ENCODE measurements at places on chromosomes 4 and X.

DNA sequence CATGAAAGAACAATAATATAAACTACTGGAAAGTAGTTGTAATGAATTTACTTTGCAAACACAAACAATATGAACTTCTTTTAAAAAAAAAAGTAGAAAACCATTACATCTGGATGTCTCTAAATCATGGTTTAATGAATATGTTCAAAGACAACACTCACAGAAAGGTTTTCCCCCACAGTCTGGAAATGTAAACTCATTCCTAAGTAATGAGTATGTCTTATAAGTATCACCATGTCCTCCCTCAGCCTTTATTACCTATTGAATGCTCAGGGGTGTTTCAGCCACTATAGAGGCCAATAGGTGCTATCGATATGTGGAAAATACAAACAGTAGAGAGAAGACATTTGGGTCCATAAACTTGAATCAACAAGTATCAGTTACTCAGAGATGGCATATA lies 186.7 kb downstream of the PALLD start:
- DNase-seq: no peak

- no peak for DNase-seq
These were observed 12.1 kb downstream of the LETM1 start for GRCh38 chr4:1843852-1844251.

GRCh38 chr4:108619372-108620100 lies 840 bp upstream of the RPL34 start:
- DNase-seq: no peak

- no peak for DNase-seq
These were observed 98.3 kb downstream of the FAM47B start for GRCh38 chrX:35040871-35041270.

DNA sequence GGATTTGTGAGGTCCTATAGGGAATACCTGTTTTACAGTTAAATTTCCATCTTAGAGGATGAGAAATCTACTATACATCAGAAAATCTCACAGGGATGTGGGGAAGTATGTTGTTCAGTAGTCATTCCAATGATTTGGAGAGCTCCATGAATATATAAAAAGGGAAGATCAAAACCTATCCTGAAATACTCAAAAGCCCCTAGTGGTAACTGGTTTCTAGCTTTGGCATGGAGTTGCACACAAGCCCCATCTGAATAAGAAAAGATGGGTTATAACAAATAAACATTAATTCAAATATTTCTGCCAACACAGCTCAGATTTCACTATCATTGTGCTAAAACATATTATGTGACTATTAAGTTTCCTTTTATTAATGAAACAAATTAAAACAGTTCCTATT lies 101.6 kb downstream of the FBXO8 start:
- peak; percentile 15 for DNase-seq

DNA sequence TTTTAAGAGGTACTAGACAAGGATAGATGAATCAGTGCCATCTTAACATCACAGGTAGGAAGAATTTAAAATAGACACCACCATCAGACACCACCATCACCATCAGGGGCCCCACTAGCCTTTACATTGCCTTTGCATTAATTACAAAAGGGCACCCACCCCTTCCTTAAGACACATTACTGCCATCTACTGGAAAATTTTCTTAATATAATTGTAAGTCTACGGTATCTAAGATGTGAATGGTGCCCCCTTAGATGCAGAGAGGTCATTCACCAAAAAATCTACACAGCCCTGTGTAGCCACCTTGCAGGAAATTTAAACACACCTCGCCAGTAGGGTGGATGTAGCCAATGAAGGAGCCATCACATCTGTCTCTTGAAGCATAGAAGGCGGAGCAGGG lies 184.1 kb downstream of the MID1IP1 start:
- DNase-seq: no peak

DNA sequence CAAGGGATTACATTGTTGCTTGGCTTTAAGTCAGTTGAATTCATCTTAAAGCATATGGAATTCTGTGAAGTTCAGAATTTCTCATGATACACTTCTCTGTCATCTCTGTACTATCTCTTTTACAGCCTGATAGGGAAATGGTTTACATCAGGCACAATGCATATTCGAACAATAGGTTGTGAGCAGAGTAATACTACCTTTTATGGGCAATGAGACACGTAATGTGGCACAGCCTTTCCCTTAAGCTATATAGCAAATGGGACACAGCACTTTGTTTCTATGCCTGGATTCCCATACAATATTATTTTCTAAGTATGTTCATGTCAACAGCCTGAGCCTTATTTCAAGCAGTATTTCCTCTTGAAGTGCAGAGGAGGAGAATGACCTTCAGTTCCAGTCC lies 58.4 kb downstream of the SYNPO2 start:
- peak; percentile 77 for DNase-seq

DNA sequence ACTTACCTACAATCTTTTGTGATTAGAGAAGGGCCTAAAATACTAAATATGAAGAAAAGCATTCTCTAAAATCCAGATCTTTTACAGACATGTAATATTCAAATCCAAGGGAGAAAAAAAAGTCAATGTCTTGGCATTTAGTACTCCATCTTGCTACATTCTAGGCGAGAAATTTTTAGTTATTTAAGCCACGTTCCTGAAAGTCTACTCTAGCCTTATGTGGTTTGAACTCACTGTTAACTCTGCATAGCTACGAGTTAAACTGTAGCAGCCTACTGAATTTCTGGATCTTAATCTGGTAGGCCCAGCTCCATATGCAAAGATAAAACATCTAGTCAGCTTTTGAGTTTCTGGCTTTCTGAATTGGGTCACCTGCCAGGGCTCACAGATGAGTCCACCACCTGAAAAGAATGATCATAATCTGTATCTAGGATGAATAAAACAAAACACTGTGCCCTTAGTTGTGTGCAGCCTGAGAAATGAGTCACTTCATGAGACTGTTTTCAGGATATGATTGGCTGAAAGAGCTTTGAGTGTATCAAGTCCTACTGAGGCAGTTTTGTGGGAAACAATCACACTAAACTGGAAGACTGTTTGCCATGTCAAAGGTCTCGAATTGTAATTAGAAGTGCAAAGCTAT lies 3.2 kb upstream of the NEK1 start:
- no peak for DNase-seq

DNA sequence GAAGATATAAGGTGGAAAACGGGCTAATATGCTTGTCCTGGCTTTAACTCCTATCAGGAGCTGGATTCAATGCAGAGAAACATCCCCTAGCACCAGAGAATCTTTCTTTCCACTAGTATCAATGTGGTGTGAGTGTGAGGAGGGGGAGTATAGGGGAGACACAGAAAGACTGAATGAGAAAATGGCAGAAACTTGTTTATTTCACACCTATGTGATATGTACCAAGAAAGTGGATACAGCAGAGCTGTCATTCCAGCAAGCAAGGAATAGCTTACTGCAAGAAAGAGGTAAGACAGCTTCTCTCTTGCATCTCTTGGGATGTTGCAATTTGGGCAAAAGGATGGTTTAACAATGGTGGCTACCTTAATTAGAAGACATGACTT lies 105.6 kb downstream of the LNX1 start:
- DNase-seq: no peak

DNA sequence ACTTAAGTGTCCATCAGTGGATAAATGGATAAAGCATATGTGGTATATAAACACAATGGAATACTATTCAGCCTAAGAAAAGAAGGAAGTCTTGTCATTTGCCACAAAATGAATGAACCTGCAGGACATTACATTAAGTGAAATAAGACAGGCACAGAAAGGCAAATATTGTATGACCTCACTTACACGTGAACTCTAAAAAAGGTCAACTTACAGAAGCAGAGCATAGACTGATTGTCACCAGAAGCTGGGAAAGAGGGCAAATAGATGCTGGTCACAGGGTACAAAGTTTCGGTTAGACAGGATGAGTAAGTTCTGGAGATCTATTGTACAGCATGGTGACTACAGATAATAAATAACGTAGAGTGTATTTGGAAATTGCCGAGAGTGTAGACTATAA lies 247.7 kb downstream of the RAB28 start:
- no peak for DNase-seq

GRCh38 chrX:70527053-70527452 lies 82.4 kb downstream of the DLG3 start:
- no peak for DNase-seq

DNA sequence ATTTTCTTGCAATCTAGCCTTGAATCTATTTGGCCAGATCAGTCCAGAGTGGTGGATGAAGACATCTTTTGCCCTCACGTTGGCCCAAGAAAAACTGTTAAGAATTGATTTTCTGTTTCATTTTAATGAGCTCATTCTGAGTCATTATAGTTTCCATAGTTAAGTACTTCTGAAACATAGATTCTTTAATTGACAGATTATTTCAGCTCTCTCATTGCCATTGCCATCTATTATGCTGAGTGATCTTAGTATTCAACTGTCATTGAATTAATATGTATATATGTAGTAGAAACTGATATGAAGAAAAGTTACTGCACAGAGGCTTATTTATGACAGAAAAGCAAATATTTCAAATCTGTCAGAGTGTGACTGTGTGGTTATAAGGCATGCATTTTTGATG lies 45.5 kb upstream of the PPP1R2C start:
- DNase-seq: no peak

DNA sequence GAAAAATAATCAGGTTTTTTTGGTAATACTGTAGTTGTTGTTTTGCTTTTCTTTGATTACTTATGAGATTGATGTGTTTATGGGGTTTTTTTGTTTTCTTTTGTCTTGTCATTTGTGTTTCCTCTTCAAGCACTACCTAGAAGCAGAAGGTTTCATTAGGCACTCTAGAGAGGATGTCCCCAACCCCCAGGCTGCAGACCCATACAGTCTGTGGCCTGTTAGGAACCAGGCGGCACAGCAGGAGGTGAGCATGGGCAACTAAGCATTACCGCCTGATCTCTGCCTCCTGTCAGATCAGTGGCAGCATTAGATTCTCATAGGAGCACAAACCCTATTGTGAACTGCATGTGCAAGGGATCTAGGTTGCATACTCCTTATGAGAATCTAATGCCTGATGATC lies 22.9 kb upstream of the NOCT start:
- no peak for DNase-seq

DNA sequence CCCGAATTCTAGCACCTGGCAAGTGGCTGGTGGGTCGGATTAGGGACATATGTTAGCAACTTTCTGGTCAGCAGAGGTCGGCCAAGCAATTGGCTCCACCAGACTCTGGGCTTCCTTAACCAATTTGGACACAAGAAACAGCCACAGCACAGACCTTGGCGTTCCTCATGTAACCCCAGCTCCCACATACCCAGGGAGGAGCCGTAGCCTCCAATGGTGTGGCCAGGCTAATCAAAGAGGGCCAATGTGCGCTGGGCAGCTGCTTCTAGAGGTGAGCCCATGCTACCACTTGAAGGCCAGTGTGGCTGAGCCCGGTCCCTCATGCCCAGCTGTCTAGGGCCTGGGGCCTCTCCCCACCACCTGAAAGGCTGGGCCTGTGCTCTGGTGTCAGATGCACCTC lies 82.5 kb upstream of the MSX1 start:
- no peak for DNase-seq

DNA sequence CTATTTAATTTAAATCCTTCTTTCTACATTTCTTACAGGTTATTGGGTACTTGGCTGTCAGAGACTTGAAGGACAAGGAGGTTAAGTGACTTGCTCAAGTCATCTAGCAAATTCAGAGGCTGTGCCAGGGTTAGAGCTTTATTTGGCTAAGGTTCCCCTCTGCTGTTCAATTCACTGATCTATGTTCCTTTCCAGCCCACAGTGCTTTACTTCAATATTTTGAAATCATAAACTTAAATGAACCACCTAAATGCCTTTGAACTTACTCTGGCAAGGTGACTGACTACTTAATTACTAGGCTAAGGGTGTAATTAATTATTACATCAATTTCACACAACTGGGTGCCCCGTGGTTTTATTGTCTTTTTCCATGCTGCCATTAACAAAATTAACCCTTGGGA lies 288.7 kb downstream of the CAMK2D start:
- DNase-seq: no peak

GRCh38 chr4:53349091-53349491 lies 16.8 kb downstream of the SCFD2 start:
- DNase-seq: peak; percentile 80

DNA sequence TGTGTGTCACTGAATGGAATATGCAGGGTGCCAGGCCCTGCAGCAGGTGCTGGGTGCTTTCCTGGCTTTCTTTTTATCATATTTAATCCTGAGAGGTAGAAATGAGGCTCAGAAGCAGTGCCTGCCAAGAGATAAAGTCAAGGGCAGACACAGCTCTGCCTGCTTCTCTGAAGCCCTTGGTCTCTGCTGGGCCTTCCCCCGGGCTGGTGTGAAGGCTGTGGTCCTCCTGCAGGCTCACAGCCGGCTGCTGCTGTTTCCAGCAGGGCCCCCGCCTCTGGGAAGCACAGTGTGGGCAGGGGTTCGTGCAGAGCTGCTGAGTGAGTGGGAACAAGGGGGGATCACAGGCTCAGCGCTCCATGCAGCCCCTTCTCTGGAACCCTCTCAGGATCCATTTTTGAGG lies 49.6 kb downstream of the TBC1D14 start:
- no peak for DNase-seq

DNA sequence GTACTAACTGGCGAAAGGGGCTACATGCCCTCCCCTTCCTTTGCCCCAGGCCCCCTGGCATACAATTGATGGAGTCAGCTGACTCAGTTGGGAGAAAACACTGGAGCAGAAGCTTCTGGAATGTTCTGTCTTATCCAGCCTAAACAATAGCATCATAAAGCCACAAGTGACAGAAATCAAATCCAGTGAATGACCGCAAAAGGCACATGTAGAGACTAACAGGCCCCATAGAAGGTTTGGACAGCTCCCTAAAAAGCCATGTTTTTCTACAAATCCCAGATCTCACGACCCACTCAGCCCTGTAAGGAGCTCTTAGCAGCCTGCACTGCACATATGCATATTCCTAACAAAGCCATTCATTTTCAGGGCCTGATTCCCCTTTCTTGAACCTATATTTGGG lies 25.1 kb downstream of the SCARB2 start:
- DNase-seq: no peak

DNA sequence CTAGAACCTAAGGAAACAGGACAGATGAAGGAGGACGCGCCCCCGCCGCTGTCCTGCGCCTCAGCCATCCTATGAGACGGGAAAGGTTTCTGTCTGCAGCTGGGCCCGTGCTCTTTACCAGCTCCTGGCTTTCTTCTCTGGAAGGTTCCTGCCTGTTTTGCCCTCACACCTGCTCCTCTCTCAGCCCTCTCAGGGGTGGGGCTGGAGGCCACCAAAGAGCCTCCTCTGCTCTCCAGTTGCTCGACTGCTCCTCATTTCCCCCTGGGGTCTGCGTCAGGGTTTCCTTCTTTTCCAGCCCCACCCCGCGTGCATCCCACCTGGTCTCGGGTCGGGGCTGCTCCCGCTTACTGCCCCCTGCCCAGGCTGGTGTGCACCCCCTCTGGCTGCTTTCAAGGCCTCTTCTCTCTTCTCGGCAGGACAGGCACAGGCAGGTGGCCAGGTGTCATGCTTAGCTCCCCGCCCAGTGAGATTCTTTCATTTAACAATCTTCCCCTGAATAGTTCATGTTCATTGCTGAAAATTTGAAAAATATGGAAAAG lies 4.6 kb downstream of the HTT-AS start:
- no peak for DNase-seq

- peak; percentile 14 for DNase-seq
These were observed 22.8 kb downstream of the NDST4 start for GRCh38 chr4:115090483-115091075.

All from umbilical cord (tissue), 2 donors.